WTC11 (cell line): ENCODE measurements at places on chromosomes 4 and X. TPM values are rescaled to one million over a fixed set of nuclear protein-coding genes. Genes with fewer than 3 reads are reported as not detected.

DNA sequence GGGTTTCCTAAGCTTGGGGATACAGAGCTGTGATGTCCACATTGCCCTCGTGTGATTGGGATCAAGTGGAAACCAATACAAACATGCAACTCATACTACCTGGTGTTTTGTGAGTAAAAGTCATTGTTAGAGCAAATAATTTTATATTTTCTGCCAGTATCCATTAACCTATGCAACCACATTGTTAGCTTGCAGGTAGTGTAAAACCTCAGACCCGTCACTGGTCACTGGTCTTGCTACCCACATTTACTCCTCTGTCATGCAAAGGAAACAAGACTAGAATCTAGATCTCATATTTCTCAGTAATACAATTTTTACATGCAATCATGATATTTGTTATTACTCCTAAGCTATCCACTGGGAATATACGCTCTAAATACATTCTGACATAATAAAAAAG is 324.3 kb upstream of the NDST4 start:
- peaks cover 18% of the 10 kb centered on the region for H3K36me3 ChIP-seq
- peaks cover 14% of the 10 kb centered on the region for H3K4me1 ChIP-seq
- H3K27ac ChIP-seq, result no peak overlapping the region
- DNase-seq, result no peak

DNA sequence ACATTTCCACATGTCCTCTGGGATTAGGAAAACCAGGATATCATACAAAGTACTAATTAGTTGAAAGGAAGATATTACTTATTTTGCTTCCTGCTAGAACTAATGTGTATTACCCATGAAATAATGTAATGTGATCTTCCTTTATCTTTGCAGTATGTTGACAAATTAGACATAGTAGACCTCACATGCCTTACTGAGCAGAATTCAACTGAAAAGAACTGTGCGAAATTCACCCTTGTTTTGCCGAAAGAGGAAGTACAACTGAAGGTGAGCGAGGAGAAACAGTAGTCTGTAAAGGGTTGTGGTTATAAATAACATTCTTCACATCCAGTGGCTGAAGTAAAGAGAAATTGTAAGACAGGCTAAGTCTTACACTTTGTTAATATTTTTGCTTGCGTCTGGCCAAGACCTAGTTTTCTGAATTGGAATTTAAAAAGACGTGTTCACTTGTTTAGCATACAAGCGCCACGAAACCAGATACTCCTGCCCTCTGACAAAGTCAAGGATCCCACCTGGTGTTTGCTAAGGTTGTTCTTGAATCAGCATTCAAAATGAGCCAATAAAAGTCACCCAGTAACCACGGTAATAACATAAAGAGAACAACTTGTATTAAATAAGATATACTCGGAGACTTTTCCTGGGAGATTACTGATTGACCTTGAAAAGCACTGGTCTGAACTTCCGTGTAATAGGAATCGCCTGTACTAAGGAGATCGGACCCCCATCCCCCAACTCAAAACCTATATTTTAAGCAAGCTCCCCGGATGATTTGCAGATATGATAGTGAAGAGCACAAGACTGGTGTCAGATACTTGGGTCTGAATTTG is 16.9 kb downstream of the STAP1 start:
- no peak overlapping the region for H3K4me3 ChIP-seq
- no peaks in the 10 kb centered on the region for H3K27me3 ChIP-seq
- no peak for DNase-seq

DNA sequence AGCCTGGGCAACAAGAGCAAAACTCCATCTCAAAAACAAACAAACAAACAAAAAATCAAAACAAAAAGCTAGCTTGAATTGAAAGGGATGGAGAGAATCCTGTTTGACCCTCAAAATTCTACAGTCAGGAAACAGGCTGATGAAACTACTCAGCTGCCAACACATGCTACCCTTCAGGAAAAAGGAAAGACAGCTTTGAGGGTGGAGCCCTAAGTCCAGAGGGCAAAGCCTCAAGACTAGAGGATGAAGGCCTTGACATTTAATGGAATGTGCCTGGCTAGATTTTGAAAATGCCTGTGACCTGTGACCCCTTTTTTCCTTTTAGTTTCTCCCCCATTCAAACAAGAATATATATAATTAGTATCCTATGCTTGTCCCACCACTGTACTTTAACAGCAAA is 27.1 kb downstream of the MORC4 start:
- no peaks in the 10 kb centered on the region for H3K4me1 ChIP-seq
- H3K4me3 ChIP-seq, result no peak overlapping the region
- H3K27ac ChIP-seq, result no peak overlapping the region
- no peaks in the 10 kb centered on the region; the same call in 1 of the 2 replicates for H3K27me3 ChIP-seq
- DNase-seq, result no peak
- peaks cover 7% of the 10 kb centered on the region for H3K36me3 ChIP-seq

GRCh38 chr4:154608361-154609252 is 3.8 kb downstream of the FGG start:
- no peaks in the 10 kb centered on the region for H3K27me3 ChIP-seq
- no peak overlapping the region for H3K27ac ChIP-seq
- peaks cover 8% of the 10 kb centered on the region for H3K4me1 ChIP-seq
- no peak overlapping the region for H3K4me3 ChIP-seq
- no peaks in the 10 kb centered on the region for H3K36me3 ChIP-seq
- no peak for DNase-seq

CDKL5 gene
- total RNA-seq, result 13.0 to 13.6 TPM (median 13.3 TPM) in 3 replicates

SMR3B gene
- not detected in 3 replicates for total RNA-seq

CXorf49 gene
- not detected in 3 replicates for total RNA-seq

DNA sequence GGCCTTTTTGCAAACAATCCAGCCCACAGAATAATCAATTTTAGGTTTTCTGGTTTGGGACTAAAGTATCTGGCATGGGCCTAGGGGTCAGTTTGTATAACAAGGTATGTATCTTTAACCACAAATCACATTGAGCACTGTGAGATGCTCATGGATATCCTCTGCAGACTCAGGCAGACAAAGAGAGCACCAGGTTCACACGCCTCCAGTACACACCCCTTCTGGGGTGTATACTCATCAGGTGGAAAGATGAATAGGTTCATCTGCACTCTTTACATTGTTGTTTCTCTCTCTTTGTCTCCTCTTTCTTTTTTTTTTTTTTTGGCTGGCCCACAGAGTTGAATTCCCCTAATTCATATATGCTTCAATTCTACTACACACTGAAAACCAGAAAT is 21.1 kb downstream of the TEC start:
- DNase-seq, result no peak
- peaks cover 18% of the 10 kb centered on the region for H3K4me1 ChIP-seq
- no peak overlapping the region for H3K4me3 ChIP-seq
- H3K27me3 ChIP-seq, result no peaks in the 10 kb centered on the region
- H3K36me3 ChIP-seq, result peaks cover 8% of the 10 kb centered on the region
- no peak overlapping the region for H3K27ac ChIP-seq

RBMXL3 gene
- total RNA-seq, result not detected in 3 replicates

GRCh38 chrX:141176586-141177451 is at the start of gene LDOC1:
LDOC1 (minus strand) TSS chrX:141177129; CDS start chrX:141177021, 108 bp downstream.
- peaks cover 15% of the 10 kb centered on the region; the same call in 1 of the 2 replicates for H3K36me3 ChIP-seq
- peaks cover 3% of the 10 kb centered on the region; the same call in 1 of the 2 replicates for H3K27me3 ChIP-seq
- no peak within 1 kb of the TSS for H3K27ac ChIP-seq
- peak within 1 kb of the TSS; percentile 72 for H3K4me3 ChIP-seq

DNA sequence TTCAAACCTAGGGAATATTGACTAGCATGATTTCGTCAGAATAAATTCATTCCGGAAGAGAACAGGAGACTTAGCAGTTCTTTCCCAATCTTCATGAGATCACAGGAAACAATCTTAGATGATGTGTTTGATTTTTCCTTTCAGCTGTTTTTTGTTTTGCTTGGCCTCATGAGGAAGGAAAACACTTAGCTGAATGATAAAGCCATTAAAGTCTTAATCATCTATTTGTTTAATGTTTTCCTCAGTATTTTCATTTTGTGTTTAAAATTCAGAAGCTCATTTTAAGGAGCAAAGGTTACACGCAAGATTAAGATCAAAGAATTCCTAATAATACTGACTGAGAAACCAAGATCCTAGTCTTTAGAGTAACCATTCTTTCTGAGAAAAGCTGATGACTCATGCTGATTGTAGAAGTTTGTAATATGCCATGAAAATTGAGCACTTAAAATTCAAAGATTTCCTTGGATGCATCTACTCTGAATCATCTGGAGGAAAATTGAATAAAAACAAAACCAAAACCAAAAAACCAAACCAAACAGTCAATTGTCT is 15.4 kb upstream of the TBC1D19 start:
- H3K27ac ChIP-seq, result no peak overlapping the region
- no peak for DNase-seq
- H3K4me1 ChIP-seq, result 0 out of 2 replicates have a peak, but pooled peaks cover 3% of the 10 kb centered on the region
- H3K27me3 ChIP-seq, result no peaks in the 10 kb centered on the region; the same call in 1 of the 2 replicates
- no peaks in the 10 kb centered on the region for H3K36me3 ChIP-seq
- no peak overlapping the region for H3K4me3 ChIP-seq

NDP gene
- total RNA-seq, result 0.23 to 0.28 TPM (median 0.27 TPM) in 3 replicates
